ENCODE measurements at places on chromosomes 3 and 15. TPM values are rescaled to one million over a fixed set of nuclear protein-coding genes. Genes with fewer than 3 reads are reported as not detected.

Gene CCDC80
- total RNA-seq: 386 TPM

Gene NANOGP8
- total RNA-seq: 0.15 TPM

Gene USP3
- total RNA-seq: 40.4 TPM

Gene RAD51
- 4.1 TPM for total RNA-seq

Gene PXK
- 54.4 TPM for total RNA-seq

Gene MYEF2
- total RNA-seq: 1.3 TPM

Gene SGO1
- total RNA-seq: 9.9 TPM

Gene EFHB
- 0.17 TPM for total RNA-seq

Gene SLC51A
- not detected for total RNA-seq

Gene KBTBD12
- not detected for total RNA-seq

Gene ITIH4
- 3.3 TPM for total RNA-seq
